ENCODE measurements at places on chromosomes 7 and 10. TPM values are rescaled to one million over a fixed set of nuclear protein-coding genes. Genes with fewer than 3 reads are reported as not detected.

Gene TAS2R41
- total RNA-seq, result not detected

DNA sequence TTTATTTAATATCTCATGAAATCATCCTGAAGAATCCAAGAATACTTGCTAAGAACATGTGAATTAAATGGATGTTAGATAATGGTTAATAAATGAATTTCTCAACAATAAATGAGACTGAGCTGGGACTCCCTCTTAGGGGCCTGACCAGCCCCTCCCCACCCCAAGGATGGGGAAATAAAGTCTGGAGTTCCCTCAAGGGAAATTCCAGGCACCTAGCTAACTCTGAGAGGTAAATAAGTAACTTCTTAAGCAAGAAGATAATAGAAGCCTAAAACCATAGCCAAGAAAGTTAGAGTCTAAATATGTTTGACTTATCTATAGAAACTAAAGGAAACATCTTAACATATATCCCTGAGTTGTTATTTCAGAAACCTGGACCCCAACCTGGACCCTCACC, 32.2 kb upstream of the PPP1R9A start:
- H3K36me3 ChIP-seq, result no peaks in the 10 kb centered on the region
- no peak for DNase-seq
- H3K27me3 ChIP-seq, result no peaks in the 10 kb centered on the region
- no peak overlapping the region for H3K4me3 ChIP-seq
- no peak overlapping the region for H3K27ac ChIP-seq

- no peaks in the 10 kb centered on the region for H3K36me3 ChIP-seq
- H3K27ac ChIP-seq, result no peak overlapping the region
- no peak for DNase-seq
- no peaks in the 10 kb centered on the region for H3K27me3 ChIP-seq
- H3K4me3 ChIP-seq, result no peak overlapping the region
These were observed 21.0 kb downstream of the AHR start for GRCh38 chr7:17319164-17320101.

Gene CELF2
- 27.0 TPM for total RNA-seq
